ENCODE measurements at places on chromosomes 4 and X.

GRCh38 chrX:68238568-68238967, 194.7 kb downstream of the OPHN1 start:
- no peak for DNase-seq

GRCh38 chr4:158861281-158861680, 92.5 kb downstream of the FNIP2 start:
- no peak for DNase-seq

GRCh38 chrX:136759968-136760367, 20.8 kb downstream of the ARHGEF6 start:
- DNase-seq = no peak

DNA sequence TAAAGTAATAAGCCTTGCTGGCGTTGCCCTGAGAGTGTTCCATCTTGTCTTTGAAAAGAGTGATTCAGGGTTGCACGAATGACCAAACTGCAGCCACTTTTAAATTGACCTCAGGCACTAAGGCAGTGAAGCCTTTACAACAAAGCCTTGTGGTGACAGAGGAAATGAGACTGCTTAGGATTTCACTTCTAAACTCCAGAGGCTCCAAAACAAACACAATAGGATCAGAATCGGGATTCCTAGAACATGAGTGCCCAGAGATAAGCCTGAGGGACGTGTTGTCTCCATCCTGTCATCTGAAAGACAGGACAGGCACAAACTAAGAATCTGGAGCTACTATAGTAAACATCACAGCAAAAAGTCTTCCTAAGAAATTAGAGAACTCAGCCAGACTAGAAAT, 405.2 kb downstream of the PPARGC1A start:
- no peak for DNase-seq

DNA sequence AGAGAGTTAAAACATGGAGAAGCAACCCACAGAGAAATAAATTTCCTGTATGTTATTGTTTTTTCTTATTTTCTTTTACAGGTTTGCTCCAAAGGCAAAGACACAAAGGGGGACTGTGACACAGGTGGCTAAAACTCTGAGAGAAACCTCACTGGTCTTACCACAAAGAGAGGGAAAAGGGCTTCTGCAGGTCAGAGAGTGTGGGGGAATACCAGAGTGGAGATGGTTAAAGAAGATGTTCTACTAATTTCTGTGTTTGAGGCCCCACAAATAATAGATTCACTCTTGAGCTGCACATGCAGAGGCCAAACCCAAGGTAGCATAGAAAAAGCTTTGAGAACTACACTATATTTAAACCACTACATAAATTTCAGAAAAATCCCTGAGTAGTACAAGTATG, 151.3 kb downstream of the GABRA3 start:
- DNase-seq = no peak

GRCh38 chr4:145179281-145179860, 1.0 kb downstream of the OTUD4 start:
- DNase-seq = peak; percentile 70

GRCh38 chr4:116357758-116358157, 727.6 kb downstream of the TRAM1L1 start:
- no peak for DNase-seq

DNA sequence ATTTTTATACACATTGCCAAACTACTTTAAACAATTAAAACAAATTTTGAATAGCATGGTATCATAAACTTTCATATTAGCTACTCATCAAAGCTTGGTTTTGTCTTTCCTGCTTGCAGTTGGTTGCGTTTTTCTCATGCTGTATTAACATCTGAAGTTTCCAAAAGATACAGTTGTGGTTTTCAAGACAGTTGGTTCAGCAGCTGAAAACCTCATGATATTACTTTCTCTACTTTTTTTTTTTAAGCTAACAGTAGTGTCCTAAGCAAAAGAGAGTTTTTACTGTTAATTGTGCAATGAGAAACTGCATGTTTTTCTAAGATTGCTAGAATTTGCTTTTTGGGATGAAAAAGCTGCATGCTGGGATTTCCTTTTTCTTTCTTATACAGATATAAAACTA, 15.2 kb downstream of the RUFY3 start:
- DNase-seq = no peak

DNA sequence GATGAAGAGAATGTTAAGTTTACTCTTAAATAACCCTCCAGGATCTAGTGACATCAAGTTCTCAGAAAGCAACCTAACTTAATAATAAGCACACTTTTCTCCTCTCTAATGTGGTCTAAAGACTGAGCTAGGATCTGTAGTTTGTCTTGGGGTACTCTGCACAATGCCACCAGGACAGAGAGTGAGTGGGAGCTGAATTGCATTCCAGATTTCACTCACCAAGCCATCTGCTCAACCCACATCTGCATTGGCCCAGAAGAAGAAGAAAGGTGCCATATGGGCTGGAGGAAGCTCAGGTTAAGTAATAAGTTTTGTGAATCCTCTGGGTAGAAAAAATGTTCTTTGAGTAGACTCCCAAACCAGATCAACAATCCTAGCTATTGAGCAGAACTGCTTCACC, 384.6 kb downstream of the PPP3CA start:
- DNase-seq = no peak

DNA sequence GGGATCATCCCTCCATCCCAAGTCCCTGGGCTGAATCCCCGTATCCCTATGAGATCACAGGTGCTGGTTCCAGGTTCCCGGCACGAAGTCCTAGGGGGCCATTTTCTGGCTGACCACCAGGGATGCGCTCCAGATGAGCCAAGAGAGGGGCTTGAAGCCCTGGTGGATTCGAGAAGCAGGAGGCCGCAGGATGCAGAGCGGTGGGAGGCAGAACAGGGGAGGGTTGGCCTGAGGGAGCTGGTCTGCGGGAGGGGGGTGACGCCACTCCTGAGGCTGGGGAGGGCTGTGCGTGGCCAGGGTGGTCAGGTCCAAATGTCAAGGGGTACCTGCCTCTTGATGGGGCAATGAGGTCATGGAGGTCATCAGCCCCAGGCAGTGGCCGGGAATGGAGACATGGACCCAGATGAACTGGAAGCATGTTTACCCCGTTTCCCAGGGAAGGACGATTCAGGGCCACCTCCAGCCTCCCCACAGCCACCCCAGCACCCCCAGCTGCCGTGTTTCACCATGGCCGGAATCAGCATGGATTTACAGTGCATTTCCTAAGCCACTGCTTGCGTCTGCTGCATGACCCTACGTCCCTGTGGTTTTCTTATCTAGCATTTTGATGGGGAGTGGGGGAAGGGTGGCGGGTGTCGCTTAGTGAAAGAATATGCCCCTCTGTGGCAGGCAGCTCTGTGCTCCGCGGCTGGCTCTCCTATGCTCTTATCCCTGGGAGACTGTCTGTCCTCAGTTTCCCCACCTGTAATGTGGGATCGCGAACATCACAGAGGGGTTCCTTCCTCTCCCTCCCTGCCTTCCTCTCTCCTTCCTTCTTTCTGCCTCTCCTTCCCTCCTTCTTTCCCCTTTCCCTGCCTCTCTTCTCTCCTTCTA, 17.0 kb upstream of the HTRA3 start:
- no peak for DNase-seq

Data from activated T-cell treated with anti-CD3 and anti-CD28 coated beads for 4 hours (primary cell).